Stimulated activated CD8-positive, alpha-beta memory T cell treated with anti-CD3 and anti-CD28 coated beads, Interleukin-7, amount 100 ng/mL, for 1 hour (primary cell): ENCODE measurements at places on chromosomes 12 and 14.

- no peak for DNase-seq
These were observed 74.9 kb upstream of the CPM start for GRCh38 chr12:69007855-69008351.

DNA sequence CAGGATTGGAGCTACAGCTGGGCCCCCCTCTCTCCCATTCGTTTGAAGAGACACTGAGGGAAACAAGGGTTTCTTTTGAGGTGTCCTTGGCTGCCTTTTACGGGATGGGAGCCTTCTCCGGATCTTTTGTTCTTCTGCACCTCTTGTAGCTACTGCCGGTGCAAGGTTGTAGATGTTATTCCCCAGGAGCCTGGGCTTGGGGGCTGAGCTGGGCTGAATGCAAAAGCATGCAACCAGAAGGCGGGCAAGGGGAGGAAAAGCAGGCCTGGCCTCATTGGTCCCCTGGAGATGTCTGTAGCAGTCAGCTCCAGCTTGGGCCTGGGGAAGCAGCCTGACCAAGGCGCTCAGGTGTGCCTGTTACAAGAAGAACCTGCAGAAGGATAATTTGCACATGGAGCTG, 110.3 kb downstream of the GCH1 start:
- no peak for DNase-seq

DNA sequence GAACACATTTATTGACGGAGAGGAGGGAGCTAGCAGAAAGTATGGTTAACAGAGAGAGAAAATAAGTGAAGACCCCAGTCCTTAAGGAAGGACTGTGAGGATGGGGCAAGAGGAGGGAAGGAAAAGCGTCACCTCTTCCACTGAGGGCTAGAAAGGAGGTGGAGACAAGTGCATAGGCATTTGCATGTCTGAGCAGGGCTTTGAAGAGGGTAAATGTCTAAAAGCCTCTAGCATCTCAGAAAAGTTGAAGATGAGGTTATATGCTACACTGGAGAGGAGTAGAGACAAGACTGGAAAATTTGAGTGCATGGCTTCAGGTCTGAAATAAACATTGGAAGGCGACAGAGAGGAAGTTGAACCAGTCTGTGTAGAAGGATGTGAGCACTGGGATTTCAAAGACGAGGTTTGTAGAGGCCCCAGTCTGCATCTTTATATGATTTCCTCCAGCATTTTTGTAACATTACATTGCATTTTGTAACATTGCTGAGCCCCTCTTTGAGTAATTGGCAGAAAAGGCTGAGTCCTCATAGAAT, 98.5 kb upstream of the IFNG-AS1 start:
- DNase-seq = no peak

DNA sequence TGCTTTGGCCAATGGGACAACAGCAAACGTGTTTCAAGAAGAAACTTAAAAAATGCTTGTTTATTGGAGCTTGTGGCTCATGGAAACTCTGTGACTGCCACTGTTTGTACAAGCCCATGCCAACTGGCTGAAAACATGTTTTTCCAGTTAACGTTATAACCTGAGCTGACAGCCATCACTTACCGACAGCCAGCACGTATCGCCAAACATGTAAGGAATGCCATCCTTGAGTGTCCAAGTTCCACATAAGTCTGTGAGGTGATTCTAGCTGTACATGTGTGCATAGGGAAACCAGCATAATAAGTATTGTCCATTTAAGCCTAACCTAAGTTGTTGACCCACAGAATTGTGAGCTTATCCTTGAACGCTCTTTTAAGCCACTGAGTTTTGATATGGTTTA, 596.9 kb downstream of the TRHDE start:
- no peak for DNase-seq

DNA sequence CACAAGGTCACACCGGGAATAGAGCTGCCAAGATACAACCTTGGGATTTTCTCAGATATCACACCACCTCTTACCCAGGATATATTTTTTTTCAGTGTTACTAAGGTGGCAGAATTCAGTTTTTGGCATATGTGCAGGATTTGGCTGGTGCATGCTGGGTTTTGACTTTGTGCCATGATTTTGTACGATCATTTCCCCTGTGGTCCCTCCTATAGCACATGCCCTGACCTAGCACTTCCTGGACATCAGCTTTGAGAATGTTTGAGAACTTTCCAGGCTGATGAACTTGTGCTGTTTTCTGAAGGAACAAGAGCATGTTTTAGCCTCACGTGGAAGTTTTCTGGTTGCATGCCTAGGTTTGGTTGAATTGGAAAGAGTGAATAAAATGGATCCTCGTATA, 11.0 kb upstream of the TBPL2 start:
- no peak for DNase-seq

DNA sequence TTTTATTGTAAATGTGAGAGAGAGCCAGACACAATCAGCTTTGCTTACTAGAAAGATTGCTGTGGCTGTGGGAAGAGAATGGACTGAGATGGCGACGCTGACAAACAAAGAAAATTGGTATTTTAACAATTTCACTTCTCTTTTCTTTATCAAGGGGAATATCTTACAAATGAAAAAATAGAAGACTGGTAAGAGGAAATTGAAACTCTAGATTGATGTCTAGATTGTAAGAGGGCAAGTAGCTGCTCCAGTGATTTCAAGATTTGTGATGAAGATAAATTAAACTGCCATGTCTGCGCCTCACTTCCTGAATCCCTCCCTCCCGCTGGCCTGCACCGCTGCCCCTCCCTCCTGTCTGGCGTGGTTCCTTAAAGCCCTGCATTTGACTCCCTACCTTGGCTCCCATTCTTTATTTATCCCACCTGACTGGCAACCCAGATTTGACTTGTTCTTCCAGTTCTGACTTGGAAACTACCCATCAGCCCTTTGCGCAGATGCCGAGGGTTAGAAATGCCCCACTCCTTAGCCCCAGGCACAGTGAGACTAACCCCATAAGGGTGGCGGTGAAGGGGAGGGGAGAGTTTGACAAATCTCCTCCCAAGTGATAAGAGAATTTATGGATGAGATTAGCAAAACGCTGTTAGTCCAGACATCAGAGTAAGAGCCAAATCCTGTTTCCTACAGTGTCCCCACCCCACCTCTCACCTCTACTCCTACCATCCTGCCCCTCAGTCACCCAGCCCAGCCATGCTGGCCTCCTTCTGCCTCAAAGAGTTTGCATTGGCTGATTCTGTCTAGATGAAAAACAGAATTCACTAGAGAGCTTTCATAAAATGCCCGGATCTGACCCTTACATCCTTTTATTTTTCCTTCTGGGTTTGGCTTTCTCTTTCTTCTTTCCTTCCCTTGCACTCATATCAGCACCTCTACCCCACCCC, 125.3 kb upstream of the ATF7IP start:
- DNase-seq = no peak

- no peak for DNase-seq
These were observed 3.3 kb downstream of the NEMF start for GRCh38 chr14:49849213-49849847.

DNA sequence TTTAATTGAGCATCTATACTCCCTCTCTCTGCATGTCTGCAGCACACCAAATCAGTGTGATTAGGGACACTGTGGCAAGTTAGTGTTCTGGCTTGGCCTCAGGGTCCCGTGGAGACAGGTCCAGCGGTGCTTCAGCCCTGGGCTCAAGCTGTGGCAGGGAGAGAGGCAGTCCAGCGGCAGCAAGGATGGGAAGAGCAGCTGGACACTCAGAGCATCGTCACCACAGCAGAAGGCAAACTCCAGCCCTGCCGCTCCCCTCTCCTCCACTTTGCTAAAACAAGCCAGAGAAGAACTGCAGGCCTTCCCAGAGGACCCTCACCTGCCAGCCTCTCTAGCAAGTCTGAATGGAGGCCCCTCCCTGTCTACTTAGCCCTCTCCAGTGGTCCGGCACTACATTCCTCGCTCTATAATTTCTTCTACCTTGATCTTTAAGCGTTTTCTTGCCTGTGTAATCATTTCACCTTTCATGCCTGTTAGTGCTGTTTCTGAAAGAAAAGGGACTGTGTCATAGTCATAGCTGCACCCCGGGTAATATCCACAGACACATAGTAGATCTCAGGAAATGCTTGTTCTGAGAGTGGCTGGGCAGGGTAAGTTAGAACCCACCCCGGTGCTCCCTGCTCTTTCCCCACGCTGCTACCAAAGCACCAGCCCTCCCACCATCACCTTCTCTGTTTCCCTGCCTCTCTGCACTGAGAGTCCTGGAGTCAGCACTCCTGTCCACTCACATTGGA, 22.1 kb downstream of the ZFP36L1 start:
- no peak for DNase-seq

GRCh38 chr12:92188517-92189188, 43.0 kb upstream of the BTG1 start:
- DNase-seq = no peak

DNA sequence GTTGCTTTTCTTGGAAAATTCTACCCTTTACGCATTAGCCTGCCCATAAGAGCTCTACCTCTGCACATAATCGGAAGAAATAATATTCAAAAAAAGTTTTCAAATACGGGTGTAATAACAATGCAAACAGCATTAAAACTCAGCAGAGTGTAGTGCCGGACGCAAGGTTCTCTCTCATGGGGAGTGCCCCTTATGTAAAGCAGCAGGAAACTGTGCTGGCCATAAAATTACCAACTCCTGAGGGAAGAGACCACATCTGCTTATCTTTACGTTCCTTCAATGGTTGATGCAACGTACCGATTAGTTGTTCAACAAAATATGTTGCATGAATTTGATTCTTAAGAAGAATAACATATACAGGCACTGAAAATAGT, 118.7 kb upstream of the TMCC3 start:
- no peak for DNase-seq

GRCh38 chr14:89427426-89428172, 10.6 kb upstream of the FOXN3 start:
- DNase-seq = no peak

DNA sequence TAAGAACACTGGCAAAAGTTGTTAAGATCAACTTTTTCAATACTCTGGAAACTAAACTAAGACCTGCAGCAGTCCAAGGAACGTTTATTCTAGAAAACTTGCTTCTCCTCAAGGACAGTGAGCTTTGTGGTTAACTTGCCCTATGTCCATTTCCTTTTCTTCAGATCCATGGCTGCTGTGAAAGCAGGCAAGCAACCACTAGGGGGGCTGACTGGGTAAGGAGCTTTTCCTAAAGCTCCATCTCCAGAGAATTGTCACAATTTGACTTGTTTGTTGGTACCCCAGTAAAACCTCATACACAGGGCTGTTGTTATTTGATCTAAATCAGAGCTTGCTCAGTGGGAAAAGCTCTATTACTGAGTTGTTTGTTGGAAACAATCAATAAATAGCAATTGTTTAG, 10.1 kb upstream of the RPL10L start:
- no peak for DNase-seq

DNA sequence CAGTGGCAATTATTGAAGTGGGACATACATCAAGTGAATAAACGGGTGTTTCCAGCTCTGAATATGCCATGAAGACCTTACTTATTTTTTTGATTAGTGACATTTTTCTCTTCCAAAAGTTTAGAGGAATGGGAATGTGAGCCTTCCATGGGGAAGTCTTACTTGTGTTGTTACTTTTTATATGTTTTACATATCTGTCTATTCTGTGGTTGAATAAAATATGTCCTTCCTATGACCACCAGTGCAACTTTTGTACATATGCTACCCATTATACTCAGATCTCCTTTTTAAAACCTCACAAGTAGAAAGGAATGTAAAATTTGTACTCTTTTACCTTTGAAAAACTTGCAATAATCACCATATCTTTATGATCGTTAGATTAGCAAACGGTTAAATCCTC, 132.7 kb downstream of the MSRB3 start:
- DNase-seq = no peak

GRCh38 chr12:67433385-67434175, 164.4 kb downstream of the CAND1 start:
- DNase-seq = no peak
